NCI-H510A treated with DMSO at 0.1 percent for 48 hours (cell line): ENCODE measurements at places on chromosomes 3 and 15.

DNA sequence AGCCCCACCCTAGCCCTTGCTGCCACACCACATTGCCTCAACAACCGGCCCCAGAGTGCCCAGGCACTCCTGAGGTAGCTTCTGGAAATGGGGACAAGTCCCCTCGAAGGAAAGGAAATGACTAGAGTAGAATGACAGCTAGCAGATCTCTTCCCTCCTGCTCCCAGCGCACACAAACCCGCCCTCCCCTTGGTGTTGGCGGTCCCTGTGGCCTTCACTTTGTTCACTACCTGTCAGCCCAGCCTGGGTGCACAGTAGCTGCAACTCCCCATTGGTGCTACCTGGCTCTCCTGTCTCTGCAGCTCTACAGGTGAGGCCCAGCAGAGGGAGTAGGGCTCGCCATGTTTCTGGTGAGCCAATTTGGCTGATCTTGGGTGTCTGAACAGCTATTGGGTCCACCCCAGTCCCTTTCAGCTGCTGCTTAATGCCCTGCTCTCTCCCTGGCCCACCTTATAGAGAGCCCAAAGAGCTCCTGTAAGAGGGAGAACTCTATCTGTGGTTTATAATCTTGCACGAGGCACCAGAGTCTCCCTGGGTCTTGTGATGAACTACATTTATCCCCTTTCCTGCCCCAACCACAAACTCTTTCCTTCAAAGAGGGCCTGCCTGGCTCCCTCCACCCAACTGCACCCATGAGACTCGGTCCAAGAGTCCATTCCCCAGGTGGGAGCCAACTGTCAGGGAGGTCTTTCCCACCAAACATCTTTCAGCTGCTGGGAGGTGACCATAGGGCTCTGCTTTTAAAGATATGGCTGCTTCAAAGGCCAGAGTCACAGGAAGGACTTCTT, 39.1 kb downstream of the MESD start:
- no peak for DNase-seq

DNA sequence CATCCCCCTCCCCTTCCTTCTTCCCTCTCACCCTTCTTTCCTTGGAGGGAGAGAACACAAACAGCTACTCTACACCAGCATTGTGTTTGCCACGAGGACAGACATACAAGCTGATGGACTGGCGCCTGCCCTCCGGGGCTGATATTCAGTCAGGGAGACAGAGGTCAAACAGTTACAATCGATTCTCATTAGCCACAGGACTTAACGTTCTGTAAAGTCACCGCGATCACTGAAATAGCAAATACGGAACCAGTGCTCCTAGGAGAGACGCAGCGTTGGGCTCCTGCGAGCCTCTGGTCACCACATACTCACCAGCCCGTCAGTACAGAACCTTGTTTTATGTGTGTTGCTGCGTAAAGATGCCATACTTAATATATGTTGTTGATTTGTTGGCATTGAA, 108.8 kb downstream of the LRRK1 start:
- no peak for DNase-seq

DNA sequence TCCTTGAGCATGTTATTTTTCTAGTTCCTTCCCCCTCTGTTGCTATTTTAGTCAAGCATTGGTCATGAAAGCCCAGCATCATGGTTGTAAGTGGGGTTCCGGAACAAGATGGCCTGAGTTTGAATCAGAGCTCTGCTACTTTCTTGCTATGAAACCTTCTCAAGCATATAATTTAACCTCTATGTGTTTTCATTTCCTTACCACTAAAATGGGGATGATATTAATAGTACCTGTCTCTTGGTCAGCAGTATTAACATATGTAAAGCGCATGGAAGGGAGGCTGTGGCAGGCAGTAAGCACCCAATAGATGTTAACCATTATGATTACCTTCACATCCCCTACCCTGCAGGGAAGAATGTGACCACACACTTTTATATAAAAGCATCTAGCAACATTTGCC, 14.3 kb upstream of the SPRED1 start:
- DNase-seq: no peak

DNA sequence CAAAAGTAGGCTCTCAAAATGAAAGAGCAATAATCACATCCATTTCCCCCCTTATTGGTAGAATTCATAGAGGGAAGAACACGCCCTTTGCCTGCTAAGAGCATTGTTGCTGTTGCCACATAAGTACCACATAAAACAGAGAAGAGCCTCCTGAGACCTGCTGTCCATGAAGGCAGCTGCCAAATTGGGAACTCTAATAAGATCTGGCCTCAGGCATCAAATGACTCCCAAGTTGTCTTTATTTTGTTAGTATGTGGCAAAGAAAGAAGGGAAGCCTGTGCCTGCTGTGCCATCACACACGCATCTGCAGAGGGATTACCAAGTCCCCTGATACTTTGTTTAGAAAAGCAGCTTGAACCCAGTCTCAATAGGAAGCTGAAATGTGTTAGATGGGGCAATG, 23.9 kb downstream of the VGLL3 start:
- DNase-seq: no peak

- DNase-seq: no peak
These were observed 35.5 kb downstream of the ZBTB20 start for GRCh38 chr3:115111632-115112031.

- DNase-seq: no peak
These were observed 21.8 kb upstream of the ANKRD28 start for GRCh38 chr3:15819576-15819975.
